ENCODE measurements at places on chromosomes 4 and X.

DNA sequence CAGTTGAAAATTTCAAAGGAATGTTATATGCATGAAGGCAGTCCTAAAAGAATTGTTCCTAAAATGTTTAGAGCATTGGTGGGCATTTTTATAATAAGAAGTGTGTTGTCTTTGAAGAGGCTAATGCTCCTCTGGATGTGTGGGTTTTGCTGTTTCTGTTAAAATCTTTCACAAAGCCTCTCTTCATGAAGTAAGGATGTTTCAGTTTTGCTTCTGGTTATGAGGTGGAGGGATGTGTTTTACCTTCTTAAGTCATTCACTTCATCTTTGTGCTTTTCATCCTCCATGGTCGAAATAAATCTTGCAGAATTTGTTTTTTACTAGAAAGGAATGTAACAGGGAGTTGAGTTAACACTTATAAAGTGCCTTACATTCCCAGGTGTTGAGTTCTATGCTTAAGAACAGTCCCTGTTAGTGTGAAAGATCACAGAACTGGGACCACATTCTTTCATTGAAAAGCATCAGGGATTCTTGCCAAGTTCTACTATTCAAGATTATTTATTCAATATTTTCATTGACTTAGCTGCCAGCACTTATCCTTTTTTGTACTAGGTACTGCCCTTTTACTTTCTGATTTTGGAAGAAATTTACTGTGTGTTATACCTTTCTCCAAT, 21.1 kb downstream of the FHIP1A start:
- no peak for DNase-seq

DNA sequence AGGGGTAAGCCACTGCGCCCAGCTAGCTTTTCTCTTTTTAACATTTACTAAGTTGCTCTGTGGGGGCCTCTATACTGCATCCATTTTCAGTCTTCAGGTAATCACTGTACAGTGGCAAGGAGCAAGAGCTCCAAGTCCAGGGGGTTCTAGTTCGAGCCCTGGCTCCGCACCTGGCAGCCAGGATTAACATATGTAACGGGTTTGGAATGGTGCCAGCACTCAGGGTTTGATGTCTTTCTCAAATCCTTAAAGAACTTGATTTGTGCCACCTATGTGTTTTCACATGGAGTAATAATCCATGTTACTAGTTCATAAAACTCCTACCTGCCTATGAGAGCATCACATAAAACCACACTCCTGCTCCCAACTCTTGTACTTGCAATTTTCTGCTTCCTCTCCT, 4.5 kb downstream of the GRPEL1 start:
- no peak for DNase-seq

GRCh38 chr4:11724731-11725130, 296.0 kb upstream of the HS3ST1 start:
- no peak for DNase-seq

DNA sequence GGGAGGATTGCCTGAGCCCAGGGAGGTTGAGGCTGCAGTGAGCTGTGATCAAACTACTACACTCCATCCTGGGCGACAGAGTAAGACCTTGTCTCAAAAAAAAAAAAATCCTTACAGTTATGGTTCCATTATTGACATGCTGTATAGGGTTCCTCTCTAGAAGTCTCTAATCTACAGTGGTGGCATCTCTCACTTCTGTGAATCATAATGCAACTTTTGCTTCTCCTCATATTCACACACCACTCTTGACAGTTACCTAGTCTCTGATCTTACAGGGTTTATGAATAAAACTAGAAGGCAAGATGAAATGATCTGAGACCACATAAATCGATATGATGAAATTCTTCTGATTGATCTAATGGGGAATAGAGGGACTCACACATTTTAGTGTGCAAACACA, 40.6 kb downstream of the DOCK11 start:
- no peak for DNase-seq

DNA sequence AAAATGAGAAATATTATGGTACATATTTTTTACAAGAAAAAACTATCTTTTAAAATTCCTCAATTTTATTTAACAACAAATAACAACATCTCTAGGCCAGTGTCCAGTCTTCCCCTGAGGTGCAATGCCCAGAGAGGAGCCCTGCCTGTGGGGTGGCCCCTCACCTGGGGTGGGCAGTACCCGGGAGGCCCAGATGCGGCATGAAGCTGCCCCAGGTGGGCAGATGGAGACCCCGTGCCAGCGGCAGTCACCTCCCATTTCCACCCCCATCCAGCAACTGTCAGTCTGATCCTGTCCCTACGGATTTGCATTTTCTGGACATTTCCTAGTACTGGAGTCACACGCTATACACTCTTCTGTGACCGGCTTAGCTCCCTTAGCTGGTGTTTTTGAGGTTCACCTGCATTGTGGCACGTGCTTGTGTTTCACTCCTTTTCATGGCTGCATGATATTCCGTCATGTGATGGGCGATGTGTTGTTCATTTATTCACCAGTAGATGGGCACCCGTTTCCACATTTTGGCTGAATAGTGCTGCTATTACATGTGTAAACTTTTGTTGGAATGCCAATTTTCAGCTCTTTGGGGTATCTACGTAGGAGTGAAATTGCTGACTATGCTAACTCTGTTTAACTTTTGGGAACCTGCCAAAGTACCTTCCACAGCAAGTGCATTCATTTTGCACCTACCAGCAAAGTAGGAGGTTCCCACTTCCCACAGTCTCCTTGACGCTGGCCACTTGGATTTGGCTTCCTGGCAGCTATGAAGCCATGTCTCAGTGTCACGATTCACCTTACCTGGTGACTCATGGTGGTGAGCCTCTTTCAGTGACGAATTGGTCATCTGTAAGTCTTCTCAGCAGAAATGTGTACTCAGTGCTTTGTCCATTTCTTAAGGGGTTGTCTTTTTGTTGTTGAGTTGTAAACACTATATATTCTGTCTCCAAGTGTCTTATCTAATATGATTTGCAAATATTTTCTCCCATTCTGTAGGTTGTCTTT, 11.7 kb upstream of the MAEA start:
- DNase-seq: no peak

GRCh38 chrX:55452833-55453124, 852 bp downstream of the MAGEH1 start:
- DNase-seq: no peak

GRCh38 chr4:80302616-80303223, 32.8 kb upstream of the CFAP299 start:
- DNase-seq: no peak

DNA sequence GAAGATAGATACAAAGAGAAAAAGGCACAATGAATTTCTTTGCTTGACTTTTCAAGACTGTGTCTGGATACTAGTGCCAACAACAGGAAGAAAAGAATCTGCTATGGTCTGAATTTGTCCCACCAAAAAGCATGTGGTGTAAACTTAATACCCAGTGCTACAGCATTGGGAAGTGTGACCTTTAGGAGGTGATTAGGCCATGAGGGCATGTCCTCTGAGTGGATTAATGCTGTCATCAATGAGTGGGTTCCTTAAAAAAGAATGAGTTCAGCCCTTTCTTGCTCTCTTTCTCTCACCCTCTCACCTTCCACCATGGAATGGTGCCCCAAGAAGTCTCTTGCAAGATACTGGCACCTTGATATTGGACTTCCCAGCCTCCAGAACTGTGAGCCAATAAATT, 155.7 kb upstream of the GPRIN3 start:
- no peak for DNase-seq

DNA sequence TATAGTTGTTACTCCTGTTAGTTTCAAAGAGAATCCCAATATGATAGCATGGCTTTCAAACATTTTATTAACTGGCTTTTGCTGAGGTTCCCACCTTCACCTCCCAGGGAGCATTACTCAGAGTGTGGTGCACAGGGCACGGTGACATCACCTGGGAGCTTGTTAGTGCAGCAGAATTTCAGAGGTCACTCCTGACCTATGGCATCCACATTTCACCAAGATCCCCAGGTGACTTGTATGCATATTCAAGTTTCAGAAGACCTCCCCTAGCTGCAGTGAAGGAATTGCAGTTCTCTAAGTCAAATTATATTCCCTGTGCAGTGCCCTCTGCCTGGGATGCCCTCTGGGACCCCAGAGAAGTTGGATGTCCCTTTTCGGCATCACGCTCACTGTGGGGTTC, 29.7 kb upstream of the LNX1 start:
- no peak for DNase-seq

- no peak for DNase-seq
These were observed 54.7 kb downstream of the RBPJ start for GRCh38 chr4:26375551-26375950.

GRCh38 chr4:146957237-146957636, 11.6 kb upstream of the TTC29 start:
- no peak for DNase-seq

DNA sequence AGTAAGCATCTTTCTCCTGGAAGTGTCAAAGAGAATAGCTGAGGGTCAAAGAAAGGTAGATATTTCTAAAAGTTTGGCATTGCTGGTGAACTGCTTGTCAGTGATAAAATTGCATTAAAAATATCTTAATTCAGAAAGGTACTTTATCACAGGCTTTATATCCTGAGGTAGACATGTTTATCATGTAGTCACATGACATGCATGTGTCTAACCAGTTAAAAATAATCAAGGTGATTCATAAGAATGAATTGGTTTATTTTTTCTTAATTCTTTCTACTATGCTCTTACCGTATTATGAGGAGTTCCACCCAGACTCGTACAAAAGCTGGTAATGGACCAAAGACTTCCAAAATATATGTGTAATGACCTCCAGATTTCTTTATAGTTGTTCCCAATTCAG, 6.1 kb downstream of the SLC7A11 start:
- DNase-seq: no peak

DNA sequence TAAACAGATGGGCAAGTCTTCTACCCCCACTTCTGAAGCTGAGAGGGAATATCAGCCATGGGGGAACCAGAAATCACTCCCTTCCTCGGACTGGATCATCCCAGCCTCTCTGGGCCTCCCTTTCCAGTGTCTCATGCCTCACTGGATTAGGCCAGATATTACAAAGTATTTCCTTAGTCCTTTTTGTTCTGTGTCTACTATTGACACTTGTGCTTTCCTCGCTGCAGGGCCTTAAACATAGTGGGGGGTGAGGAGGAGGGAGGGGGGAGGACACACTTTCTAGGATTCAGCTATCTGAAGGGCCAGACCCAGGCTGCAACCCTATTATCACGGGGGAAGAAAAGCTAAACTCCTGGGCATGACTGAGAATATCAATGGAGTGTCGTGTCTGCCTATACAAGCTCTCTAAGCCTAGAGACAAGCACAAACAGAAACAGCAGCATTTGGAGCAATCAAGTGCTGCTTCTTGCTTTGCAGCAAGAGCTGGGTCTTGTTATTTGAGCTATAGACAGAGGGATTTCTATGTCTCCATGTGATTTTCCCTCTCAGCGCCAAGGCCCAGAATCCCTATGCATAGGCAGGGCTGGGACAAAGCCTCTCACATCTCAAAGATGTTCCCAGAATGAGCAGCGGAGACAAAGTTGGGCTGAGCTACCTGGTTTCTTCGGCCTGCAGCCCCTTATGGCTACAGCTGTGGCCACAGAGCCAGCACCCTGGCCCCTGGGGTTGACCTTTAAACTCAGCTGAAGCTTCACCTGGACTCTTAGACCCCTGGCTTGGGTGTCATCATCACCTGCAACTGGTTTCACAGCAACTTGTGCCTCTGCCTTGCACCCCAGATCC, 20.2 kb downstream of the PJA1 start:
- DNase-seq: no peak

DNA sequence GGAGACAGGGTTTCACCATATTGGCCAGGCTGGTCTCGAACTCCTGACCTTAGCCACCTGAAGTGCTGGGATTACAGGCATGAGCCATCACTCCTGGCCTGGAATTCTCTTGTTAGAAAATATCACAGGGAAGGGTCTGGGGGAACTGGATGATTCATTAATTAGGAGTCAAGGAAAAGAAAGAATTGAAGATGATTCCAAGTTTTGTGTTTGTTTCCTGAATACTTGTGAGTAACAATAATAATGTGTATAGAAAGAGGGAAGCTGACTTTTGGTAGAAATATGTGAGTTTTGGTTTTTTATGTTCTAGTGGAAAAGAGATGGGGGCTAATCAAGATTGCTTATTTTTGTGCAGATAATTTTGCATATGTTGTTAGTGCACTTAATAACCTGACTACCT, 77.3 kb upstream of the CLNK start:
- DNase-seq: no peak

DNA sequence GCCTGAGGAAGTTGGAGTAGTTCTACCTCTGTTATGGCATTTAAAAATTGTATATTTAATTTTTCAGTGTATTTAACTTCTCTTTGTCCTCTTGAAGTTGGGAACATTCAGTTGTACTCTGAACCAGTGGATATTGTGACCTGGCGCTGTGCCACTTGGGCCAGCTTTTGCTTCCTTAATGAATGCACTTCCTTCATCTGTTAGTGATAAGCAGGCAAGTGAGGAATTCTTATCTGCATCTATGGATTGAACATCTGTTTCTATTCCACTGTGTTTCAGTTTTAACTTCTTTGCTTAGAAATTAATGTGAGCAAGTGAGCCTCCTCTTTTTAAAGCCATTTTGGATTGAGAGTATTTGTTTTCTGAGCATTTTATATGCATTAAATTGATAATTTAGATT, 128.3 kb downstream of the UCHL1 start:
- DNase-seq: no peak

- no peak for DNase-seq
These were observed 8.0 kb upstream of the PITX2 start for GRCh38 chr4:110630688-110631402.

DNA sequence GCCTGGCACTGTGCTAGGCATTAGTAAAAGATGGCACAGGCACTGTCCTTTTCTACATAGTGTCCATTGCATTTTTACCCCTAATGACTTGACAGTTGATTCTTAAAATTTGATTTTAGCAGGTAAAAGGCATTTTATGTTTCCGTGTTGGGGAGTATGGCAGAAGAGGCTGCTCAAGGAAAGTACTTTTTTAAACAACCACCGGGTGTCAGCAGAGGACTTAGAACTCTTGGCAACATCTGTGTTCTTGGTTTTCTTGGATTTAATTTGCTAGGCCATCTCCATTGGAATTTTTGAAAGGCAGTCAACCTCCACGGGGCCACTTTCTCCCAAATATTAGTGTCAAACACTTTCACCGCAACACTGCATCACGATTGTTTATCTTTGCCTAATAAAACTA, 102.9 kb downstream of the TSPAN7 start:
- DNase-seq: no peak

Measured in stimulated activated CD8-positive, alpha-beta memory T cell treated with anti-CD3 and anti-CD28 coated beads, Interleukin-12 subunit alpha, Interleukin-12 subunit beta, amount 100 ng/mL, for 4 hours (primary cell).